ENCODE measurements at places on chromosomes 11 and 22.

- no peak for DNase-seq
Observed at GRCh38 chr11:62147545-62147944, 23.7 kb downstream of the INCENP start.

DNA sequence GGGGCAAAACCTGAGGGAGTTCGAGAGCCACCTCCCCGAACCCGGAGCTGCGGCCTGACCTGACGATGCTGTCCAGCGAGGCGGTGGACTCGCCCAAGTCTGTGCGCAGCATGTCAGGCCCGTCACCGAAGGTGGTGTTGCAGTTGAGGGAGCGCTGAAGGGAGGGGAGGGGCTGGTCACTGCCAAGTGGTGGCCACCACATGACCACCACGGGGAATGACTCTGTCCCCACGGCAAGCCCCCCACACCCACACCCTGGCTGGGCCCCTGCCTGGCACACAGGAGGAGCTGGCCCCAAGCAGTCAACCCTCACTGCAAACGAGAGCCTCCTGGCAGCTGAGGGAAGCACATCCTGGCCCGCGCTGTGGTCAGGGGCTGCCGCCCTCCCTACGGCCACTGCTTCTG is 30.8 kb downstream of the TRMU start:
- no peak for DNase-seq

DNA sequence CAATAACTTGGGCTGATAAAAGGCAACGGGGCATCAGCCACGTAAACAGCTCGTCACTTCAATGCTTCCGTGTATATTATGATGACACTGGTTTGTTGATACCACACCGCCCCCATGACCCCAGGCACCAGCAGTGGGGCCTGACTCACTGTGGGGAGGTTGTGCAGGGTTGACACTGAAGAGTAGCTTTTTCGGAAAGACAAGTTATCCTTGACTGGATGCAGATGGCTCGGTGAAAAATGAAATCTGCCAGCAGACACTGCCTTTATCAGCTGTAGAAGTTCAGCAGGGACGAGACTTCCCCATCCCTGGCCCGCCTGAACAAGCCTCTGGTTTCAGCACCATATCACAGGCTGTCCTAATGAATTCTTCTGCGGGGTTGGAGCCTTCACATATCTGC is 55.6 kb downstream of the WT1 start:
- no peak for DNase-seq

- no peak for DNase-seq
Observed at GRCh38 chr22:19576460-19577421, 52.5 kb upstream of the CLDN5 start.

- no peak for DNase-seq
Observed at GRCh38 chr22:26624803-26625202, 3.0 kb downstream of the CRYBA4 start.

DNA sequence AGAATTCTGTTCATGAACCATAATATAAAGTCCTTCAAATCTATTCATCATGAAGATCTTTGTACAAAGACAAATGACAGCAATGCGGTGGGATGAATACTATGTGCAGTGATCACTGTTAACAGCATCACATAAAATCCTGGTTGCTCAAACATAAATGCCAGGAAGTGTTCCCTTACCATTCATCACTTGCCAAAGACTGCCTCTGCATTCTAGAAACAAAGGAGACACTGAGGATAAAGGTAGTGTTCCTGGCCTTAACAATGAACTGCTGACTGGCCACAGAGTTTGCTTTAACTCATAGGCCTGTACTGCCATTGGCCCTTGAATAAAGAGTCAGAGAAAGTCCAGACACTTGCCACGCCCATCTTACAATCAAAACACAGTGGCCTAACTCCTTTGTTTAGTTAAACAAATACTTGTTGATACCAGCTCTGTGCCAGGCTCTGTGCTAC is 29.5 kb downstream of the C2CD3 start:
- DNase-seq: no peak

- no peak for DNase-seq
Observed at GRCh38 chr22:36546092-36546804, 17.3 kb upstream of the EIF3D start.

Data from activated naive CD8-positive, alpha-beta T cell treated with anti-CD3 and anti-CD28 coated beads, Interleukin-2, amount 50 U/mL, for 16 hours (primary cell).